ENCODE measurements at places on chromosomes 5 and 9.

GRCh38 chr5:167852515-167852914, 438.9 kb upstream of the WWC1 start:
- H3K36me3 ChIP-seq, result no peaks in the 10 kb centered on the region
- H3K27me3 ChIP-seq, result no peaks in the 10 kb centered on the region
- no peak for ATAC-seq
- H3K27ac ChIP-seq, result no peak overlapping the region
- no peak overlapping the region for H3K4me3 ChIP-seq
- H3K4me1 ChIP-seq, result no peaks in the 10 kb centered on the region

GRCh38 chr9:115118879-115119218, 892 bp upstream of the TNC start:
- H3K4me1 ChIP-seq, result no peaks in the 10 kb centered on the region
- ATAC-seq, result no peak
- no peaks in the 10 kb centered on the region for H3K36me3 ChIP-seq
- H3K4me3 ChIP-seq, result no peak overlapping the region
- H3K27me3 ChIP-seq, result peaks cover 68% of the 10 kb centered on the region

DNA sequence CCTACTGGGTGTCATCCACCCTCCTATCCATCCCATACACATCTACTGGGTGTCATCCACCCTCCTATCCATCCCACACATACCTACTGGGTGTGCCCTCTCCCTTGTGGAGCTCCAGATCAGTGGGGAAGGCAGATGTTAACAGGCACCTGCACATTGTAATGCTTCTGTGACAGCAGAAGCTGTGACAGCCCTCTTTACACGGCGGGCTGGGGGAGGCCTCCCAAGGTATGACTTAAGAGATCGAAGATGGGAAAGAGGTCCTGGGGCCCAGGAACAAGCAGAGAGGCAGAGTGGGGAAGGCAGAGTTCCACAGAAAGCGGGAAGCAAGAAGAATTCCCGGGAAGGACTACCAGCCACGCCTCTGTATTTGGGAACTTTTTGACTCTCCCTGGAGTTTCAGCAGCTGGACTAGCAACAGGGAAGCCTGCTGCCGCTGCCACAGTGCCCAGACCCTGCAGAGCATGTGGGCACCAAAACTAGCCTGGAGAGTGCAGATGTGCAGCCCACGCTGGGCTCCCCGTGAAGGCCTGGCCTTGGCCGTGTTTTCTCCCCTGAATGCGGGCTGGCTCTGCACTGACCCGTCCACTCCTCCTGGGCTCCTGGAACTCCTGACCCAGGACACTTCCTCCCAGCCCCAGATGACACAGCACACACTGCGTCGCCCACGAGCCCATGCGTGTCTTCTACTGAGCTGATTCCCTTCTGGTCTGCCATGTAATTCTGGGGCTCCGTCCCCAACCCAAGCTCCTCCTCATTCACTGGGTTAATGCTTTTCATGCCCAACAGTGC, 9.3 kb downstream of the TOR1A start:
- ATAC-seq, result no peak
- H3K27ac ChIP-seq, result peak overlapping the region; percentile 73
- H3K36me3 ChIP-seq, result peaks cover 99% of the 10 kb centered on the region
- H3K4me1 ChIP-seq, result peaks cover 20% of the 10 kb centered on the region

GRCh38 chr9:136010615-136011361, 49.6 kb upstream of the UBAC1 start:
- no peaks in the 10 kb centered on the region for H3K4me1 ChIP-seq
- no peaks in the 10 kb centered on the region for H3K27me3 ChIP-seq
- no peak overlapping the region for H3K4me3 ChIP-seq

GRCh38 chr5:102902135-102902448, 147.0 kb downstream of the PAM start:
- H3K4me1 ChIP-seq, result peaks cover 5% of the 10 kb centered on the region
- H3K36me3 ChIP-seq, result peaks cover 50% of the 10 kb centered on the region
- H3K27me3 ChIP-seq, result no peaks in the 10 kb centered on the region
- no peak overlapping the region for H3K27ac ChIP-seq
- no peak overlapping the region for H3K4me3 ChIP-seq

DNA sequence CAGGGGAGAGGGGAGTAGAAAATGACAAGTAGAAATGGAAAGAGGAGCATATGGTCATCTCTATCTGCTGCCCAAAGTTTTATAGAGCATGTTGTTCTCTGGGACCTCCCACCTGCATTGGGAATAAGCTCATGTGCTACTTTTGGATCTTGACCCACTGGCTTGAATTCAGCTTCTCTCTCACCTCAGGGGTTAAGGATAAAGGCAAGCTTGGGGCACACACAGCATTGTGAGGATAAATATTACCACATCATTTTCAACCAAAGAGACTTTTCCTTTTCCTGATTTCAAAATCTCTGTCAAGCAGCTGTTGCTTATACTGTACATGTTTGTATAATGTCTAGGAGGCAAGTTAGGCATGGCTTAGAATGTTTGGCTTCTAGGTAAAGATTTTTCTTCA, 16.6 kb downstream of the ATP10B start:
- H3K4me1 ChIP-seq, result no peaks in the 10 kb centered on the region
- H3K36me3 ChIP-seq, result no peaks in the 10 kb centered on the region
- H3K4me3 ChIP-seq, result no peak overlapping the region
- no peaks in the 10 kb centered on the region for H3K27me3 ChIP-seq

- no peaks in the 10 kb centered on the region for H3K4me1 ChIP-seq
- H3K27me3 ChIP-seq, result no peaks in the 10 kb centered on the region
- H3K27ac ChIP-seq, result no peak overlapping the region
- no peaks in the 10 kb centered on the region for H3K36me3 ChIP-seq
- ATAC-seq, result no peak
These were observed 471.7 kb upstream of the RORB start for GRCh38 chr9:74025402-74025925.

- H3K27ac ChIP-seq, result no peak overlapping the region
- no peaks in the 10 kb centered on the region for H3K4me1 ChIP-seq
These were observed 149.6 kb upstream of the DMRT1 start for GRCh38 chr9:691825-692400.

- no peak for ATAC-seq
- H3K27me3 ChIP-seq, result no peaks in the 10 kb centered on the region
- no peaks in the 10 kb centered on the region for H3K4me1 ChIP-seq
- no peaks in the 10 kb centered on the region for H3K36me3 ChIP-seq
- H3K27ac ChIP-seq, result no peak overlapping the region
- H3K4me3 ChIP-seq, result no peak overlapping the region
These were observed 176.8 kb downstream of the ISL1 start for GRCh38 chr5:51559921-51560658.
